Activated CD4-positive, alpha-beta memory T cell treated with anti-CD3 and anti-CD28 coated beads, Interleukin-2, amount 10 ng/mL, durations not matched to agents 7 days and 5 days (primary cell): ENCODE measurements at places on chromosomes 12 and 14. TPM values are rescaled to one million over a fixed set of nuclear protein-coding genes. Genes with fewer than 3 reads are reported as not detected.

DNA sequence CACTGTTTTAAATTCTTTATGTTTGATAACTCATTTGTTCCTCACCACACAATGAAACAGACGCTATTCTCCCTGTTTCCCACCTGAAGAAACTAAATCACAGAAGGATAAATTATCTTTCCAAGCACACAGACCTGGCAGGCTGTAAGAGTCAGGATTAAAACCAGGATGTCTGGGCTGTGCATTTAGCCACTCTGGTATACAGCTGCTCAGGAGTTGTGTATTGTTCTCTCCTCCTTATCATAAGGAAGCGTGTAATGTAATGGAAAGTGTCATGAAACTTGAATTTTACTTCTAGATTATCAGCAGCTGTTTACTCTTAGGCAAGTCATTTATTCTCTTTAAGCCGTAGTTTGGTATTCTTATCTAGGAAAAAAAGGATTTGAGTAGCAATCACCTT, 154.8 kb upstream of the LRIG3 start:
- DNase-seq, result no peak
- H3K27ac ChIP-seq, result no peak overlapping the region
- H3K27me3 ChIP-seq, result no peaks in the 10 kb centered on the region
- H3K36me3 ChIP-seq, result no peaks in the 10 kb centered on the region

- peaks cover 7% of the 10 kb centered on the region for H3K27me3 ChIP-seq
- no peak overlapping the region for H3K4me3 ChIP-seq
- no peak overlapping the region for H3K27ac ChIP-seq
- DNase-seq, result no peak
- H3K4me1 ChIP-seq, result no peaks in the 10 kb centered on the region
Observed at GRCh38 chr14:20714593-20715250, 26.2 kb downstream of the ANG start.

The PLEKHH1 gene
- total RNA-seq, result 0.63 TPM

The TAS2R7 gene
- not detected for total RNA-seq

- H3K27me3 ChIP-seq, result no peaks in the 10 kb centered on the region
- no peak overlapping the region for H3K27ac ChIP-seq
- H3K36me3 ChIP-seq, result no peaks in the 10 kb centered on the region
- DNase-seq, result no peak
- H3K4me3 ChIP-seq, result no peak overlapping the region
Observed at GRCh38 chr12:87801860-87802720, 227.1 kb downstream of the C12orf50 start.

The ATG14 gene
- total RNA-seq, result 5.5 TPM

DNA sequence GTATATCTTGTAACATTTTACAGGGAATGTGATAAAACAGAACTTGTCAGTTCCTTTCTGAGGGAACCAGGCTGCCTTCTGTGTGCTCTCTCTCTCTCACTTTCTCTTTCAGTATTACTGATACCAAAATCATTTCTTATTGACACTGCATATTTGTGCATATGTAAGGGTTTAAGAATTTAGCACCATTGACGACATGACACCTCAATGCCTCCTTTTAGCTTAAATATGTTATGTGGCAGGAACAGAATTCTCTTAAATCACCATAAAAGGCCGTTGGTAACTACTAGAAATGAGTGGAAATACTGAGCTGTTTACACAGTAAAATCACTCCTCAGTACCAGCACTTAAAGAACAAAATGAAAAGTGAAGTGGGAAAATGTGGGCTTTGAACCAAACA, 457.7 kb upstream of the SYT1 start:
- H3K4me3 ChIP-seq, result no peak overlapping the region
- no peak for DNase-seq
- H3K27me3 ChIP-seq, result no peaks in the 10 kb centered on the region
- no peaks in the 10 kb centered on the region for H3K36me3 ChIP-seq

DNA sequence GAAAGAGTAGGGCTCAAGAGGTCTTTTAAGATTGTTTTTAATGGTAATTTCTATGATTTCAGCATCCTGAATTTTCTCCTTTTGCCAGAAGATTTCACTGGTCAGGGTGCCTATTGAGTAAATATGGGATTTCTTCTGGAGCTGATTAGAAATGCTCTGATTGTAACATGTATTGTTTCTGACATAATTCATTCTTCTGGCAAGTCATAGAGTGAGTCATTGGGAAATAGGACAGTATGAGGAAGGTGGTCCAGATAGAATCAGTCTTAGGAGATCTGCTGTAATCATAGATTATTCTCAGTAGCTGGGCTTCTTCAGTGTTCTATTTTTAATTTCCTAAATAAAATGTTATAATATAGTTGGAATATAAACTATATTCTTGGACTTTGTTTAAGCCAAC, 182.0 kb upstream of the NAV3 start:
- no peaks in the 10 kb centered on the region for H3K4me1 ChIP-seq
- H3K27ac ChIP-seq, result no peak overlapping the region
- no peak overlapping the region for H3K4me3 ChIP-seq
- H3K27me3 ChIP-seq, result no peaks in the 10 kb centered on the region

The CD27 gene
- total RNA-seq, result 39.9 TPM

DNA sequence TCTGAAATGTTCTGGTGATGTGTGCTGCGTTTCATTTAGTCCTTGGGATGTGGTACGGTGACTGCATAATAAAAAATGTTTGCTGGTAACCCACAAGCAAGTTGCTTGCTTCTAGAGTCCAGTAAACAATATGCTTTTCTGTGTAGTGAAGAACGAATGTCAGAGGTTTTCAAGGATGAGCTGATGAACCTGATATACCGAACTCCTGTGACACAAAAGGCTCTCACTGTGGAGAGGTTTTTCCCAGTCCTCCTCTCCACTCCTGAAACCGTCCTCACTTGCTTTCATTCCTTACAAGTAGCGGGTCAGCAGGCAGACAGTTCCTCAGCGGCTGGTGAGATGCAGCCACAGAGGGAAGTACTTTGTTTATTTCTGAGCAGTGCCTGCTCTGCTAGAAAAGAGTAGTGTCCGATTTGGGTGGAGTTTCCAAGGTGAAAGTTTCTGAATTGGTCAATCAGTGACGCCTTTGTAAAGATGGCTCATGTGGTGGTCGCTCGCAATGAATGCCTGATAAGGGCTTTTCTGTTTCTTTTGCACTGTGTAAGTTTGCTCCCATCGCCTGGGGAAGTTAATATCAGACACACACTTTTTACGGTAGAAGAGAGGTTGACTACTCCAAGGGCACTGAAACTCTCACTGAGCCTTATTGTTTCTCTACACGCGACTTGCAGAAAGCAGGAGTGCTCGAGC, 3.0 kb downstream of the ETV6 start:
- peak overlapping the region; percentile 96 for H3K27ac ChIP-seq
- H3K4me1 ChIP-seq, result peaks cover 58% of the 10 kb centered on the region
- DNase-seq, result peak; percentile 24
- H3K27me3 ChIP-seq, result no peaks in the 10 kb centered on the region

DNA sequence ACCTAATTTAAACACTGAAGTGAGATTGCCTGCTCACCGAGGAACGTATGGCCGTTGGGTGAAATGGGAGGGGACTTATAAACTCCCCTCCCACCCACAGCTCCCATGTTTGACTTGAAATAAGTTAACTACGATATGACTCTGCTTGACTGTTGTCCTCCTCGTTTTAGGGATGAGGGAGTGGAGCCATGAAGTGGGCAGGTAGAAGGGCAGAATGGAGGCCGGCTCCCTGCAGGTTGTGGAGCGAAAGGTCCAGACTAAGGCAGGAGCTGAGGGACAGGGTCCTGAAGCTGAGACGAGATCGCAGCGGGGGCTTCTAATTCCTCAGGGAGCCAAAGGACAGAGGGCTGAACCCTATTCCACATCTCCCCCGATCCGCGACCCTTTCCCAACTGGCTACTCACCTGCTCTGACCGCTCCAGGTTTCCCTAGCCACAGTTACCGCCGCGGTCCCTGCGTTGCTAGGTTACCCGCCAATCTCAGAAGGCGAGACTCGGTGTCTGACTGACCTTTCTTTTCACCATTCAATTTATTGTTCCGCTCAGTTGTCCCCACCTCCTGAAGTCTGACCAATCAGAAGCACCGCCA, 577 bp upstream of the TPCN1 start:
- peak overlapping the region; percentile 79 for H3K4me3 ChIP-seq
- no peaks in the 10 kb centered on the region for H3K36me3 ChIP-seq
- H3K27me3 ChIP-seq, result no peaks in the 10 kb centered on the region
- peak overlapping the region; percentile 69 for H3K27ac ChIP-seq

DNA sequence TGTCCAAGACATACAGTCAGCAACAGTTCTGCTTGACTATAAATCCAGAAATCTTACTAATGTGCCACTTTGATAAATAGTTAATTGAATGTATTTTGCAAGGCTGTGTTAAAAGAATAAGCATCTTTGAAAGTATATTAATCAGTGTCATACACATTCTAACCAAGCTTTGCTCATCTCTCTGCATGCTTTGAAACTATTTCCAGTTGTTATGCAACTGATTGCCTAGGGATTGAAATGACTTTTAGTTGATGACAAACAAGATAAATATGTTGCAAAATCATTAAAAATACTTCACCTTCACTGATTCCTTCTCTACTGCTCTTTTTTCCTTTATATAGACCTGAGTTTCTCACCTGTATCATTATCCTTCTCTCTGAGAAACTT, 91.3 kb downstream of the AEBP2 start:
- peaks cover 30% of the 10 kb centered on the region for H3K4me1 ChIP-seq
- H3K4me3 ChIP-seq, result no peak overlapping the region
- no peak for DNase-seq
- peaks cover 20% of the 10 kb centered on the region for H3K36me3 ChIP-seq
- no peak overlapping the region for H3K27ac ChIP-seq
- no peaks in the 10 kb centered on the region for H3K27me3 ChIP-seq

- peaks cover 17% of the 10 kb centered on the region for H3K27me3 ChIP-seq
- H3K27ac ChIP-seq, result peak overlapping the region; percentile 27
- H3K4me3 ChIP-seq, result peak overlapping the region; percentile 77
- no peak for DNase-seq
- peaks cover 4% of the 10 kb centered on the region for H3K36me3 ChIP-seq
Observed at GRCh38 chr12:27779416-27779919, 565 bp upstream of the KLHL42 start.
